ENCODE measurements at places on chromosomes 16 and 17. TPM values are rescaled to one million over a fixed set of nuclear protein-coding genes. Genes with fewer than 3 reads are reported as not detected.

EXOC3L1 gene
- 0.63 TPM for total RNA-seq

ITGAL gene
- total RNA-seq, result not detected

PRRT2 gene
- not detected for total RNA-seq

EVPLL gene
- not detected for total RNA-seq

POLR2A gene
- 74.4 TPM for total RNA-seq

PRSS53 gene
- 1.2 TPM for total RNA-seq

CCL16 gene
- not detected for total RNA-seq

ELMO3 gene
- 0.97 TPM for total RNA-seq

CKLF gene
- total RNA-seq, result 168 TPM

TEKT1 gene
- total RNA-seq, result not detected
